ENCODE measurements at places on chromosomes 12 and 14.

- no peak for DNase-seq
Observed at GRCh38 chr14:103619057-103619456, 10.0 kb upstream of the KLC1 start.

GRCh38 chr14:23068789-23069412, 11.6 kb upstream of the CDH24 start:
- DNase-seq: peak; percentile 91

- no peak for DNase-seq
Observed at GRCh38 chr12:78088391-78088832, 257.7 kb downstream of the NAV3 start.

GRCh38 chr14:60301685-60302084, 52.7 kb downstream of the PPM1A start:
- no peak for DNase-seq

GRCh38 chr14:89731396-89731933, 223.1 kb downstream of the EFCAB11 start:
- DNase-seq: no peak

GRCh38 chr12:110869026-110869425, 22.2 kb downstream of the CCDC63 start:
- no peak for DNase-seq

GRCh38 chr14:104876251-104876699, 11.2 kb downstream of the CEP170B start:
- DNase-seq: peak; percentile 77

- DNase-seq: peak; percentile 71
Observed at GRCh38 chr14:90518941-90519256, 122.1 kb downstream of the CALM1 start.

DNA sequence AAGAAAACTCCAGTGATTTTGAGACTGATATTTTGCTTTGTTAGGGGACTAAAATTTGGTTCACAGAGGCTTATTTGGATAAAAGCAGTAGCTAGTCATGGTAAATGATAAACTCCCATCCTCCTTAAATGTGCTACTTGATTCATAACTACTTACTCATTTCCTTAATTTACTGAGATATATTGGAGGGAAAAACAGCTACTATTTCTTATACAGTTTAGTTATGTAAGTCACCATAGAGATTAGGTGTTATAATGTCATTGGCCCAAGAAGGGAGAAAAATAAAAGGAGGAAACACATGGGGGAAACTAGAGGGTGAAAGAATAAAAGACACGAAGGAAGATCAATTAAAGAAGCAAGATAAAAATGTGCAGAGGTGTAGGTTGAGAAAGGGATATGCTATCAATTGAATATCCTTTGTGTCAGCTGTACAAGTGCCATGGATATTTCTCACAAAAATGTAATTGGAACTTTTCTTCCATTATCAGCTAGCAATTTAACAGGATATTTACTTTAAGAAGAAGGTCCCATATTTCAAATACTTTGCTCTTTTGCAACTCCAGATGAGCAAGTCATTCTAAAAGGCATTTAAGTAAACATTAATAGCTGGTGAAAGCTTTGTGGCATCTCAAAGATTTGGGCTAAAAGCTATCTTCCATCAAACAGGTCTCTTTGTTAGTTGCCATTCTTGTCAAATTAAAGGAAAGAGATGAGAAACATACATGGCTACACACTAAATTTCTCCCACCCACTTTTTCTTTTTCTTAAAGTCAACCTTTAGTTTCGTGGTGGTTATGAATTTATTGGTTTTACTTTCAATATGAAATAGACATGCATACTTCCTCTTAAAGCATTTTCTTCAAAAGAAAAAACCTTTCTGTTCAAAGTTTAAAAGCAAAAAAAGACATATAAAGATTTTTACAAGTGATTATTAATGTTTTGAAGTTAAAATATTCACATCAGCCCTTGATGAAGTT, 439.5 kb downstream of the CCER1 start:
- peak; percentile 32 for DNase-seq

DNA sequence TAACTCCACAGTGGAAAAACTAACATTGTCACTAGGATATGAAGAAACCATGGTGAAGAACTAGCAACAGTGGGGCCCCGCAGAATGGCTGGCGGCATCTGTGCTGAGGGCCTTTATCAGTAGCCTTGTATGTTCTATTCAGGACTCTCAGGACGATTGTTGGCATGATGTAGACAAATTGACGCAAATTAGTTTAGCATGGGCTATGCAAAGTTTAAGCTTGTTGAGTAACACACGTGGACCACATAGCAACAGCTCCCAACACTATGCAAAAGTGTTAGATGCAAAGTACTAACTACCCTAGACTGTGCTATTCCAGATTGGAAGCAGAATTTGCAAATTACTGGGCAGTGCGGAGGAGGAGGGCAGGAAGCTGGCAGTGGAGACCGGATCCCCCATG, 38.2 kb upstream of the TMEM263 start:
- DNase-seq: no peak

DNA sequence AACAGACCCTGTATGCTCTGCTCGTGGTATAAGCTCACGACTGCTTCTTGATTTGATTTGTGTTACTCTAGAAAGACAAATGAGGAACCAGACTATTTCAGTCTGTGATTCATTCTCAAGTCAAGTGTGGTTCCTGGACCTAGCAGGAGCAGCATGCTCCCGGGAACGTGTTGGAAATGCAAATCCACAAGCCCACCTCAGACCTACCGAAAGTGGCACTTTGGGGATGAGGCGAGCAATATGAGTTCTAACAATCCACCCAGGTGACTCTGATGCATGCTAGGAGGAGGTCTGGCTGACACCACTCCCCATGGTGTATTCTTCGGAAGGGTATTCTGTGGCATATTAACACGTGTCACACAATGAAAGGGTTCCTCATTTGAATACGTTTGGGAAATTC, 59.5 kb upstream of the TMX1 start:
- peak; percentile 9 for DNase-seq

GRCh38 chr12:99917711-99918402, 66.9 kb downstream of the ANKS1B start:
- DNase-seq: no peak

- peak; percentile 41 for DNase-seq
Observed at GRCh38 chr12:6078398-6079096, 45.9 kb downstream of the VWF start.

- no peak for DNase-seq
Observed at GRCh38 chr12:89236237-89236636, 116.1 kb downstream of the DUSP6 start.

GRCh38 chr12:106235770-106236169, 12.1 kb downstream of the CKAP4 start:
- DNase-seq: no peak

DNA sequence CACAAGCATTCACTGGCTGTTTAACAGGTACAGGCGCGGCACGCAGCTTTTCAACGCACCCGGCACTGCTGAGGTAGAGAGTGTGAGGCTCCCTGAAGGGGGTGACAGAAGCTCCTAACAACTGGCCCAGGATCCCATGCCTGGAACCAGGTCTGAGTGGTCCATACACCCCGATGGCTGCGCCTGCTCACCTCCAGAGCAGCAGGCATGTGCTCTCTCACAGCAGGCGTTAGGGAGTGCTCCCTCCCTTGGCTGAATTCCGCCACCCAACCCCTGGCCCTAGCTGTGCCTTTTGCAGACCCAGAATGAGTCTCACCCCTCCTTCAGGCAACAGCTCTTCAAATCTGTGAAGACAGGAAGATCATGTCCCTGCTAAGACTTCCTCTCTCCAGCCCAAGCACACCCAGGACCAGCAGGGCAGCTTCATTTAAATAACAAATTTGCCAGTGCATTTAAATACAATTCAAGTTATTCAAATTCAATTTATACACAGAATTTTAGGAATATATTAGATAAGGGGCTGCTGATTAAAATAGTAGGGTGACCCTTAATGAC, 86.0 kb downstream of the SETD3 start:
- DNase-seq: no peak

GRCh38 chr12:124533456-124533855, 34.0 kb downstream of the NCOR2 start:
- no peak for DNase-seq

DNA sequence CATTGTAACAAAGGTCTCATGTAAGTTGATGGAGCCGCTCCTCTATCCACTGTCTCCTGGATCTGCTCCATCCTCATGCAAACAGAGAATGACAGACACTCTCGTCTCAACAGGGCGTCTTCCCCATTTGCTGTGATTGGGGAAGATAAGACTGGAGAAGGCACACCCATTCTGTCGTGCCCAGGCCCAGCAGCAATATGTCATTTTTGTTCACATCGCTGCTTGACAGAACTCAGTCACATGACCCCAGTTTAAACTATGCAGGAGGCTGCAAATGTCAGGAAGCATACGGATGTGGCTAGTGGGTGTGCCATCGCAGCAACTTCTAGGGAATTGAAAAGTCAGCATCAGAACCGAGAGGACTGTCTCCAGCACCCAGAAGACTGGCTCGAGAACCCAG, 290.5 kb downstream of the TMEM132D start:
- no peak for DNase-seq

DNA sequence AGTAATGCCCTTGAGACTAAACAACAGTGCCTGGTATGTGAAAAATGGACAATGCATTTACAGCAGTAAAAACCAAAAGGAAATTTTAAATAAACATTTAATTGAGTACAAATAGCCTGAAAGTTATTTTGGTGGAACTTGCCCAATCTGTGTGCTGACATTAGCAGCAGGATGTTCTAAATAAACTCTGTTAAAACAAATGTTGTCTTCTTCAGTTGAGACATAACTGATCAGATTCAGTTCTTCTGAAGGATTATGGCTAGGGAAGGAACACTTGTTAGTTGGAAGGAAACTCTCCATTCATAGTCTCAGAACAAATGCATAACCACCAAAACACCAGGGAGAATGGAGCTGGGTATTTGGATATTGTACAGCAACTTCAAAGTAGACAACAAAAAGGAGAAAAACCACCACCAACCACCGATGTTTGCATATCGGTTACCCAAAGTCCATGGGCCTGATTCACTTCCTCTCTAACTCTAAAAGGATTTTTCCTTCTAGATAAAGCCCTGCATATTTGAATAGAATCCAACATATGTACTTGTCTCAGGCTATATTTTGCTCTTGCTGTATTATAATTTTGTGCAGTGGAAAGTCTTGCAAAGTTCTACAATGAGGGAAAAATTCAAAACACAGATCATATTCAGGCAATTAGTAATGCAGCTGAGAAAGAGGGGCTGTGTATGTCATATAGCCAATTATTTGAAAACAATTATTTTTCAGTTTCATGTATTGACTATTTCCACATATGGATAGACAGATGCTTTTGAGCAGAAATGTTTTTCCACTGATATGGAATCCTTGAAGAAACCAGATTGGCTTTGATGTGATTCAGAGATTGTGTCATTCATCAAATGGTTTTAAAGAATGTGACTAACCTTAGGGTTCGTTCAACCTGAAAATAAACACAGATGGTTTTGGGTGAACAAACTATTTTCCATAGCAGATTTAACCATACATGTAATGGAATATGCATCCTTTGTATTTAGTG, 152.2 kb upstream of the BMP4 start:
- DNase-seq: no peak

DNA sequence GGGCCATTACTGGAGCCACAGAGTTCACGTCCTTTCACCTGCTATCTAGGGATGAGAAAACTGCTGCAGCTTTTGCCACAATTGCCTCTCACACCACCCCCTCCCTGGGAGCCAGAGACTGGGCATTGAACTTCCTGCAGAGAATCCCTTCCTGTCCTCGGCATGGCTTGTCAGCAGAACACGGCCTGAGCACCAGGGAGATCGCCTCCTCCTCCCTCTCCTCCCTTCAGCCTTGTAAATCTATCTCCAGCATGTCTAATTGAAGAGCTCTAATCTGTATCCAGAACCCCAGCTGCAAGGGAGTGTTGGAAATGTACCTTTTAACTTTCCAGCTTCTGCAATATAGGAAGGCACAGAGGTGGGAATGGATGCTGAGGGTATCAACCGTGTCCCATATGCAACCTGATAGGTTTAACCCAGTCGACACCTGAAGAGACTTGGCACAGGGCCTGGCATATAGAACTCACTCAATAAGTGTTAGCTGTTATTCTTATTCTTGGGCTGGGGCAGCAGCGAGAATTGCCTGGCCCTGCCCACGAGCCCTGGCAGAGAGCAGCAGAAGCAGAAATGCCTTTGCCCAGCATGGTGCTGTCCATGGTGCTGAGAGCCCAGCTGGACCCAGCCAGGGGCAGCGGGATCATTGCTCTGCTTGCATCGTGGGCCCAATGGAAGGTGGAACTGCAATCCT, 26.8 kb downstream of the TMEM63C start:
- peak; percentile 69 for DNase-seq

- peak; percentile 78 for DNase-seq
Observed at GRCh38 chr14:105168496-105168978, at the start of gene JAG2. TSS of gene JAG2 (minus strand) at chr14:105168776. CDS start at chr14:105168420, 356 bp downstream.

GRCh38 chr14:24110060-24110459, 4.5 kb upstream of the DCAF11 start:
- DNase-seq: no peak

- peak; percentile 41 for DNase-seq
Observed at GRCh38 chr12:89707703-89708564, 704 bp downstream of the ATP2B1 start.

DNA sequence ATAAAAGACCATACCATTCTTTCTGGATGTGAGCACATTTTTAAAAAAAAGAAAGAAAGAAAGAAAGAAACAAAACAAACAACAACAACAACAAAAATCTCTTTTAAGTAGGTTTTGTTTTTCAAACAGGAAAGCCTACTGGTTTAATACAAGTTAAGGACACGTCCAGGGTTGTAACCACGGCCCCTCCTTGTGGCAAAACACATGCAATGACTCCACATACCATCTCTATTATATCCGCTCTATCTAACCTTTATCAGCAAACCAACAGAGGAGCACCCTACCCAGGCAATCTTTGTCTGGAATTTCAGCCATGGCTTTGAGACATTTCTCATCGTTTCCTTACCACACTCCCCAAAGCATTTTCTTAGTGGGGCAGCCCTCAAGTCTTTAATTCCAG, 360.5 kb upstream of the TMPO start:
- no peak for DNase-seq

DNA sequence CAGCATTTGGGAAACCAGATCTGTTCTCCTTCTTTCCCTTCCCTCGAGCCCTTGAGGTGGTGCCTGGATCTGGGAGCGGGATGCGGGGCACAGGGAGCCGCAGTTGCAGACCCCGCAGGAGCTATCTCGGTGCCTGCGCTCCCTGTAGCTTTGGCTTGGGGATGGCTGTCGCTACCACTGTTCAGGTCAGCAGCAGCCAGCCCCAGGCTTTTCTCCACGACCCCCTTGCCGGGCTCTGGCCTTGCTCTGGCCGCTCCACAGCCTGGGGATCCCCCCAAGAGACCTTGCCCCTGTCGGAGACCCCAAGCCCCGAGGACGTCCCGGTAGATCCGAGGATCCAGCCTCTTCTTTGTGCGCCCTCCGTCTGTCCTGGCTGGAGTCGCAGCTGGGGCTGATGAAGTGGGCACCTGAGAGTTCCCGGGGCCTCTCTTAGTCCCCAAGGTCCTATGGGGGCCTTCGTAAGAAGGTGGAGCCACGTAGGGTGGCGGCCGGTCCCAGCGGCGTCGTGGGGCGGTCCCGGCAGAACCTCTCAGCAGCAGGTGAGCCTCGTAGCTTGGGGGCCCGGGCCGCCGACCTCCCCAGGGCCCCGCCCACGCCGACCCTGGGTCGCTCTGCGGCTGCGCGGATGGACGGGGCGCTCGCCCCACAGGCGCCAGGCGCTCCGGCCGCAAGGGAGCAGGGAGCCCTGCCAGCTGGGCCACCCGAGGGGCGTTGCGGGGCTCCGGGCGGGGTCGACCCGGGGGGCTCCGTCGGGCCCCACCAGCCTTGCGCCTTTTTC, 1.3 kb downstream of the DDN start:
- DNase-seq: peak; percentile 97
